Activated naive CD8-positive, alpha-beta T cell treated with anti-CD3 and anti-CD28 coated beads, Interleukin-2, amount 50 U/mL, for 24 hours (primary cell): ENCODE measurements at places on chromosomes 12 and 14.

DNA sequence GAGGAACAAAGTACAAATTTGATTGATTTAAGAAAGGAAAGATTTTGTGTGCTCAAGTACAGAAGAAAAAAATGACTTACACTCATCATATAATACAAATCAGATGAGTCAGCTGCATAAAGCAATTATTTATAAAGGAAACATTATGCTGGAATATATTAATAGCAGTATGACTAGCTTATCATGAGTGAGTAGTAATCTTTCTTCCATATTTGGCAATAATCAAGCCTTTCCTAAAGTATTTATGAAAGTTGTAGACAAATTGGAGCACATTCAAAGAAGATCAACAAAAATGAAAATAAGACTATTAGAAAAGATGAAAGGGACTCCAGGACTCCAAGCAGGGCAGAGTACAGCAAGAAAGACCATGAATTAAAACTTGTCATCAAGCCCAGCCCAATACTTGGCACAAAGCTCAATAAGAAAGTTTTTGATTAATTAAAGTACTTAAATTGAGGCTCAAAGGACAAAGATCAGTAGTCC is 32.8 kb downstream of the CCER1 start:
- DNase-seq, result no peak

DNA sequence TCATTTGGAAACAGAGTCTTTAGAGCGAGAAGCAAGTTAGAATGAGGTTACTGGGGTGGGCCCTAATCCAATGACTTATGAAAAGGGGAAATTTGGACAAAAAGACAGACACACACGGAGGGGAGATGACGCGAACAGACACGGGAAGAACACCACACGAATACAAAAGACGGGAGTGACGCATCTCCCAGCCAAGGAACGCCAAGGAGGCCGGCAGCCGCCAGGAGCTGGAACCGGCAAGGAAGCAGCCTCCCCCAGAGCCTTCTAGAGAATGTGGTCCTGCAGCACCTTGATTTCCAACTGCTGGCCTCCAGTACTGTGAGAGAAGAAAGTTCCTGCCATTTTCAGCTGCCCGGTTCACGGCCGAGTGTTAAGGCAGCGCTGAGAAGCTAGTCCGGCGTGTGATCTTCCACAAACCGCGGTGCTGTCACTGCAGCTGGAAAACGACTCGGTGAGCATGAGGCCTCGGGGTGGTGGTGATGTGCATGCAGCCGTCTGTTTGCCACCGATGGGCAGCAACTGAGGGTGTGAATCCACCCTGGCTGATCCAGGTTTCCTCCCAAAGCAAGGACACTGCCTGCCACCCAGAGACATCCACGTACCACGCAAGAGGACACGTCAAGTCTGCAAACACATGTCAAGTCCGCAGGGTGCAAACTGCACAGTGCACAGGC is 124.5 kb downstream of the NCOR2 start:
- DNase-seq, result no peak

- no peak for DNase-seq
Measured at GRCh38 chr12:26196421-26196716, 996 bp downstream of the SSPN start.

DNA sequence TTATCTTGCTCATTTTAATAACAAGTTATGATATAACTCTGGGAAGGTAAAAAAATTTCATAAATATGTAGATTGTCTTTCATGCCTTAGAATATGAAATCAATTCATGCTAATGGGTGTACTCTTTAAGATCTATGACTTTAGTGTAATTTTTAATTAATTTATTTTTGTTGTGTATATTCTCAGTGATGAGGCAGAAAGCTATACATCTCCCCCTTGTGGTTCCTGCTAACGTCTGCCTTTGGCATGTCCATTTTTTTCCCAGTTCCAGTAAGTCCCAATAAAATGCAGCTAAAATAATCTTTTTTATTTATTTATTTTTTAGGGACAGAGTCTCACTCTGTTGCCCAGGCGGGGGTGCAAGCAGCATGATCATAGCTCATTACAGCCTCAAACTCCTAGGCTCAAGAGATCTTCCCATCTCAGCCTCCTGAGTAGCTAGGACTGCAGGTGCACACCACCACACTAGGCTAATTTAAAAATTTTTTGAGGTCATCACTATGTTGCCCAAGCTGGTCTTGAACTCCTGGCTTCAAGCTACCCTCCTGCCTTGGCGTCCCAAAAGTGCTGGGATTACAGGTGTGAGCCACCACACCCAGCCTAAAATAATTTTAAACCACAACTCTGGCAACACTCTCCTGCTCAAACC is 3.3 kb upstream of the CHURC1 start:
- no peak for DNase-seq

- no peak for DNase-seq
Measured at GRCh38 chr12:41709012-41709411, 435.7 kb downstream of the GXYLT1 start.

- no peak for DNase-seq
Measured at GRCh38 chr12:92186038-92186470, 40.4 kb upstream of the BTG1 start.

DNA sequence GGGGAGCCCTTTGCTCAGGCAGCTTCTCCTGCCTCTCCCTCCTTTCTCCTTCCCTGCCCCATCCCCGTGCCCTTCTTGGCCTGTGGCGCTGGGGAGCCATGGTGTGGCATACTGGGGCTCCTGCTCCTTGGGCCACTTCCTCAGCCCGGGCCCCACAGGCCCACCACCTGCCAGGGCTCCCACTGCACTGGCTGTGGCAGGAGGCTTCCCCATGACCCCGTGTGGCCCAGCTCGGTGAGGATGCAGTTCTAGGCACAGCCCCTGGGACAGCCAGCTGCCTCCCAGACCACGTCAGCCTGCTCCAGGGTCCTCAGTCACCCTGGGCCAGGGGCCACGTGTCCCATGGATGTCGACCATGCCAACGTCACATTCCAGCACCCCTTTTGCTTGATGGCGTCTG is 13.0 kb upstream of the AMN start:
- DNase-seq, result no peak

- no peak for DNase-seq
Measured at GRCh38 chr14:78048120-78048519, 122.1 kb upstream of the NRXN3 start.

GRCh38 chr14:61569812-61570548 is 125.3 kb upstream of the HIF1A start:
- peak; percentile 56 for DNase-seq

DNA sequence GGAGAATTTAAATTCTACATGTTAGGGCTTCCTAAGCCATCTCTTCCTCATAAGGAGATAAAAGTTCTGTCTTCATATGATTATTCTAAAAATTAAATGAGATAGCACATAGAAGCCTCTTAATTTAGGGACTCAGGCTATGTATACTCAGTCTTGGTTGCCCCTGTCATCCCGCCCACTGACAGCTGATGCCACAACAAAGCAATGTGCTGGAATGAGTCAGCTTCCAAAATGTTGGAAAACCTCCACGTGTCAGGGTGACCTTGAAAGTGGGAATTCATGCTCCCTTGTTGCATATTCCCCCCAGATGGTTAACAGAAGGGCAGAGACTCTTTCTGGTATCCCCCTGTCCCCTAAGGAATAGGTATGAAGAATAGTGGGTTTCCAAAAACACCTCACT is 238.0 kb upstream of the DDHD1 start:
- DNase-seq, result no peak

DNA sequence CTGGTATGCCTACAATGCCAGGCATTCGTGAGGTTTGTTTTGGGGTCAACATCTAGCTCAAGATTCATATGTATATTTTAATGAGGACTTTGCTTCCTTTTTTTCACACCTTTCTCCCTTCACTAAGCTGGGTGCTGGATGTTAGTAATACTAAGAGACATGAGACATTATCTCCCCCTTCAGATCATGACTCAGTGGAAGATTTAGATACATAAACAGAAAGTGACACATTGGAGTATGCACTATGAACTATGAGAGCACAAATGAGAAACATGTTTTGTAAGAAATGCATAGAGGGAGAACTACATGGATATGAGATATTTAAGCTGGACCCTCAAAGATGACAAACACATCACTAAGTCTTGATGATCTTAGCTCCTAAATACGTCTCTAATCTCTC is 286.3 kb downstream of the RPAP3 start:
- no peak for DNase-seq

- no peak for DNase-seq
Measured at GRCh38 chr12:51548241-51548640, 42.8 kb upstream of the SCN8A start.

DNA sequence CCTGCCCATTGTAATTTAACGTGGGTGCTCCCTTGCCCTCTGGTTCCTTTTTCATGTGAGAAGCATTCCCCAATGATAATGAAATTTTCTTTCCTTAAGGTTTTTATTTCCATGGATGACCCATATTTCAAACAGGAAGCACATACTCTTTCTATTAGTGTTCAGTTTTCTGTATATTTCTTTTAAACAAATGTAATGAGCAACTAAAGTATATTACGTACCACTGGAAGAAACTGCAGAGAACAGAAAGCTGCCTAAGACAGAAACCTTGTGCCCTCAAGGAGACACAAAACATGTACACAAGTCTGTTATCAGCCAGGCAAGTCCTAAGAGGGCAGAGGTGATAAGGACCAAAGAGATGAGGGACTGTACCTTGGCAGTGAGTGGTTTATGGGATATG is 414.9 kb downstream of the ETNK1 start:
- DNase-seq, result no peak

- no peak for DNase-seq
Measured at GRCh38 chr12:52772188-52772587, 5.0 kb downstream of the KRT76 start.

DNA sequence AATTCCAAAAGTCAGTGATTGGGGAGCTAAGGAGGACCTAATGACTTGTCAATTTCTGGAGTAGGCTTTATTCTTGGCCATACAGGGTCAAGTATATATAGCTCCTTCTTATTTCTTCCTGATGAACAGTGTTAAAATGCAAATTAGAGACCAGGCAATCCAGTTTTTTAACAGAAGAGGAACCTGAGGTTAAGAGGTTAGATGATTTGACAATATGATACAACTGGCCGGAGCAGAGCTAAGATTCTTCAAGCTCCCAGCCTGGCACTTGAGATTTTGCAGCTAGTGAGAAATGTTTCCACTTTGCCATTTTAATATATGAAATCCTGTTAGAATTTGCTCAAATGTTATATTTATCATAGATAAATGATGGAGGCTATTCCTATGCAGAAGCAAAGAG is 204.0 kb downstream of the SSPN start:
- no peak for DNase-seq

DNA sequence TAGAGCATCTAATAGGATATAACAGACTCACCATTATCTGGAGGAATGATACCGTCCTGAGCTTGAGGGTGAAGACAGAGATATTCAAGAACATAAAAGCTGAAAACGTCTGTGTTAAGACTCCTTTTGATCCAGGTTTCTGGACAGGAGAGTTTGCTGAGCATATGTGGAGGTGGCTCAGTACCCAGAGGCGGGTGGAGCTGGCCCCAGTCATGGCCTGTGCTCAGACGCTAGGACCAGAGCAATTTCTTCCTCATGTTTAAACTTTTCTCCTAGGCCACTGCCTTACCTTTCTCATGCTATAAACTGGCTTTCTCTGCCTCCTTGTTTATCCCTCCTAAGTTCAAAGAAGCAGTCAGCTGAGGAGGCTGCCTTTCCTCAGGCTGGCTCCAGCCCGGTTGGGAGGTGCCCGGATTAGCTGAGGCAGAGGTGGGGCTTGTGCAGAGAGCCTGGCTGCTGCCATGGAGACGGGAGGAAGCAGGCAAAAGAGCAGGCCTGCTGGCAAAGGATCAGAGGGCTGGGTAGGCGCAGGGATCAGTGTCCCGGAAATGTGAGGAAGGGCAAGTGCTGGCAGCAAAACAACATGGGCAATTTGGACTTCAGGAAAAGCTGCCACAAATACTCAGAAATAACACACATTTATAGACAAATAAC is 13.7 kb downstream of the COA8 start:
- no peak for DNase-seq

DNA sequence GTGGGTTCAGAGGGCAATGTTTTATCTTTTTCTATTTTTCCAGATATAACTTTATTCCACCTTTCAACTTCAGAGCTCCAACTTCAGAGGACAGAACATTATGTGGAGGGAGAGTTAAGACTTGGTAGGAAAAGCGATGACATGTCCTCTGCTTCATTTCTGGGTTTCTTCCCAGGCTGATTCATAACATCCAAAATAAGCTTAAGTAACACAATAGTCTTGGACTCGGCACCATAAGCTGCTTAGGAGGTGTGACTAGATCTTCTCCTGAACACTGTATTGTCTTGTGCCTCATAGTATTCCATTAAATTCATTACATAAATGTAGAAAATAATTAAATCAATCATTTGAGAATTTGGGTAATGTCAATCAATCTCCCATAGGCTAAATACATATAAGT is 95.5 kb upstream of the PDE3A start:
- no peak for DNase-seq

GRCh38 chr12:70664465-70664881 is 27.2 kb upstream of the PTPRB start:
- DNase-seq, result no peak

GRCh38 chr14:57848353-57848752 is 17.5 kb downstream of the SLC35F4 start:
- no peak for DNase-seq

DNA sequence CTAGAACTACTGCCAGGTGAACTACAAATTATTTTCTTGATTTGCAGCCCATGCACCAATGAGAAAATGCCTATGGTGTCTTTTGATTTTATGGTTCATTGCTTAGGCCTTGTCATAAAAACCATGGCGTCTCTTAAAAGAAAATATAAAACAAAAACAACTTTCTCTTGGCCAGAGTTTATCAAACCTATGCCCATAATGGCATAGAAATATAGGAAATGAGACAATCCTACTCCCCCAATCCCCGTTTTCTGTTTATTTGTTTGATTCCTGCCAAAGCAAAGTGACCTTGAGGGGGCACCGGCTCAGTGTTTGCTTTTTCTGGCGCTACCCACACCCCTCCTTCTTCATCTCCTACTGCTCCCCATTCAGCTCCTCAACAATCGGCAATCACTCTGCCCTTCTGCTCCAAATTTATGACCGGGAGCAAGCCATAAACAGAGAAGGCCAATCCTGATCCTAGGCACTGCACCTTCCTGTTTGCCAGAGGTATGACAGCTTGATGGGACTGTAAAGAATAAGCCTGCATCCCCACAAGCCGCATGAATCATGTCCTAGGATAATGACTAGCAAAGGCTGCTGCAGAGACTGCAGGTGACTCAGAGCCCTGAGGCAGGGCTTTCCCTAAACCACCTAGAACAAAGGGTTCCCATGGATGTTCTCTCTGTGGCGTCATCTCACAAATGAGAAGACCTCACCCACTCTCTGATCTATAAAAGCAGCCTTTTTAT is 874.9 kb downstream of the NRXN3 start:
- DNase-seq, result no peak

DNA sequence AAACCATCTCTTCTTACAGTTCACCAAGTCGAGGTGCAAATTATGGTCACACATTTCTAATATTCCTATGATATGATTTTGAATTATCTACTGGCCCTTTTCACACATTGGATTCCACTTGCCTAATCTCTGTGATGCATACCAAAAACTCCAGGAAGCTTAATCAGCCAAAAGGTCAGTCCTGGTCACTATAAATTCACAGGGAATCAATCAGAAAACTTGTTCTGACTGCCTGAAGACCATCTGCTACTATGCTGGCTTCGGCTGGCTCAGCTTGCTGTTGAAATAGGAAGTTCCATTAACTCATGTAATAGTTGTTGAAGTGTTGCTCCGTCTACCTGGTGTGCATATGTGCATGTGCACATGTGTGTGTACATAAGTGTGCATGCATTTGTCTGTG is 142.8 kb upstream of the FLRT2 start:
- DNase-seq, result no peak

- DNase-seq, result no peak
Measured at GRCh38 chr12:130754234-130754901, 38.3 kb upstream of the RIMBP2 start.

GRCh38 chr12:104520242-104520900 is 63.6 kb downstream of the CHST11 start:
- no peak for DNase-seq

- no peak for DNase-seq
Measured at GRCh38 chr14:93318927-93319326, 13.9 kb downstream of the BTBD7 start.
